ENCODE measurements at places on chromosomes 12 and 14. TPM values are rescaled to one million over a fixed set of nuclear protein-coding genes. Genes with fewer than 3 reads are reported as not detected.

The LTBR gene
- 33.3 TPM for polyA plus RNA-seq

DNA sequence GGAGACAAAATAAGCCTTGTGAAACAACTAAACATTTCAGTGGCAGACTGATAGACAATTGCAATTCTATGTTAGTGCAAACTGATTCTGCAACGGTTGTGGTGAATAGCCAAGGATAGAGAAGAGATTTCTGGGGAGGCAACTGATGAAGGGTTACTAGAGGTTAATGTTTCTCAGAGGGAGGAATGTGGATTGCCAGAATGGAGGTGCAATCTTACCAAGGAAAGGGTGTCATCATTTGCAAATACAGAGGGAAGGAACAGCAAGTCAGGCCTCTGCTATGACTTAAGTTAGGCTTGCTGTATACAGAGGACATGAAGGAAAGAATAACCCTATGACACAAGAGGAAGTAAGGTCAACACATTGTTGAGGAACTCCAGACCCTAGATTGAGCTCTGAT is 35.8 kb downstream of the CCDC175 start:
- no peak for DNase-seq

DNA sequence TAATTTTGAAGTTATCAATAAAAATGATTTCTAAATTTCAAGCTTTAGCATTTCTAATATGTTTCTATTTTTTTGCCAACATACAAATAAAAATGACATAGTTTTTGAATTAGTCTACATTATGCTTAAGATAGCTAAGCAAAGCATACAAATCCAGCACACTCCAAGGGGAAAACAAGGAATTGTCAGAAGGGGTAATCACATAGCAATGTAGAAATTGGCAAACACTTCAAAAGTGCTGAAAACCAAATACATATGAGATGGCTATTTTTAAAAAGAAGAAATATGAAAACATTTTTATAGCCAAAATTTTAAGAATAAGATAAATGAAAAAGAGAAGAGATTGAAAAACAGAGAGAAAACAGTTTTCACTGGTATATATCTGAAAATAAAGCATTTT is 308.0 kb downstream of the SLC6A15 start:
- DNase-seq, result peak; percentile 57

DNA sequence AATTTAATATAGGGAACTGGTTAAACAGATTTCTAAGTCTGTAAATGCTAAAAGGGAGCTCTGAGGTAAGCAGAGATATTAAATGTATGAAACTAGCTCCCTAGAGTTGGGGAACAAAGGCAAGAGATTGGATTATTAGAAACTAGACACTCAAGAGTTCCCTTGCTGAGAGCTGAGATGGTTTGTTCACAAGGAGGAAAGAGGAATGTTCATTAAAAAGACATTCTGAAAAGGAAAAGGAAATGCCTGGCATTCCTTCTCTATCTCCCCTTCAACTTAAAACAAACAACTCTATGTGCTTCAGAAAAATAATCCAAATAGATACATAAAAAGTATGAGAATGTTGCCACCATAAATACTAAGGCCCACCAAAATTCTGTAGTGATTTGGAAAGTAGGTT is 73.7 kb downstream of the GALNT4 start:
- peak; percentile 48 for DNase-seq

- DNase-seq, result no peak
Observed at GRCh38 chr12:42698213-42698612, 108.7 kb upstream of the PRICKLE1 start.

The KCNJ8 gene
- polyA plus RNA-seq, result 26.0 TPM

The METTL25 gene
- polyA plus RNA-seq, result 11.8 TPM

DNA sequence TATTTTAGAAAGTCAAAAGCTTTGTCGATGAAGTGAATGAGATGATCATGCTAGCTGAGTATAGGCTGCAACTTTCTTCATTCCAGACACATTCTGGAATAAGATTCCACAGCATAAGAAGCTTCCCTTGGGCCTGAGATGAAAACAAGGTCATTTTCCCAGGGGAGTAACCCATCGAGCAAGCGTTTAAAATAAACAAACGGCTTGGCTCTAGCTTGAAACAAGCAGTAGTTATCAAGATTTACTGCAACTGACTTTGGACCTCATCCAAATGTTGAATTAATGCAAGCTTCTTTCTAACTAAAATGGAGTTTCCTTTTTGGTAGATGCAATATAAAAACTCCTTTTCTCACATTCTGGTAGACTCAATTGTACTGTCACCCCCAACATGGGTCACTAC is 23.0 kb downstream of the KCNJ8 start:
- DNase-seq, result peak; percentile 62

DNA sequence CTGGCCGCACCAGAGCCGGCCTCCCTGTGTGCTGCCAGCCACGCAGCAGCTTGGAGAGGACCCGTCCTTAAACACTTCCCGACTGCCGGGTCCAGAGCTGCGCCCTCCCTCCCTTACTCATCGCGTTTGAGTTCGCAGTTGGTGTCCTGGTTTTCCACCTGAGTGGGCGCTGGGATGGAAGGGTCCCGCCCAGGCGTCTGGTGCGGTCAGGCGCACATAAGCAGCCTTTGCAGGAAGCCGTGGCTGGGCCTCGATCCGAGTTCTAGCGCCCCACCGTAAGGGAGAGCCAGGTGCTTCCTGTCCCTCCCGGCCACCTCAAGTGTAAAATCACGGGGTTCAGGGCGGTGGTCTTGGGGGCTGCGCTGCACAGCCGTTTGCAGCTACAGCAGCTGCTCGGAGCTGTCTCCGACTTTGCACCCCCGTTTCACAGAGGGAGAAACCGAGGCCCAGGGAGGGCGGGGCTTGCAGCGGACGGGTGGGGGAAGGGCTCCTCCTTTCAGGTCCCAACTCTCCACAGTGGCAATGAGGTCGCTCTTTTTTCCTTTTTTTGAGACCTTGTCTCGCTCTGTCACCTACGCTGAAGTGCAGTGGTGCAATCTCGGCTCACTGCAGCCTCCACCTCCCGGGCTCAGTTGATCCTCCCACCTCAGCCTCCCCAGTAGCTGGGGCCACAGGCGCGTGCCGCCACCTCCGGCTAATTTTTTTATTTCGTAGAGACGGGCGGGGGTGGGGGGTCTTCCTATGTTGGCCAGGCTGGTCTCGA is 51.3 kb downstream of the LRCOL1 start:
- DNase-seq, result no peak

The PRH2 gene
- not detected for polyA plus RNA-seq

The KIF5A gene
- polyA plus RNA-seq, result 0.12 TPM

The GLIPR1 gene
- polyA plus RNA-seq, result 10.7 TPM

DNA sequence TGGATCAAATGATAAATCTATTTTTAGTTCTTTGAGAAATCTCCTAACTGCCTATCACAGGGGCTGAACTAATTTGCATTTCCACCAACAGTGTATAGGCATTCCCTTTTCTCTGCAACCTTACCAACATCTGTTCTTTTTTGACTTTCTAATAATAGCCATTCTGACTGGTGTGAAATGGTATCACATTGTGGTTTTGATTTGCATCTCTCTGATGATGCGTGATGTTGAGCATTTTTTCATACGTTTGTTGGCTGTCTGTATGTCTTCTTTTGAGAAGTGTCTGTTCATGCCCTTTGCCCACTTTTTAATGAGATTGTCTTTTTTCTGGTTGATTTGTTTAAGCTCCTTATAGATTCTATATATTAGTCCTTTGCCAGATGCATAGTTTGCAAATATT is 67.1 kb downstream of the IFNG-AS1 start:
- DNase-seq, result no peak

DNA sequence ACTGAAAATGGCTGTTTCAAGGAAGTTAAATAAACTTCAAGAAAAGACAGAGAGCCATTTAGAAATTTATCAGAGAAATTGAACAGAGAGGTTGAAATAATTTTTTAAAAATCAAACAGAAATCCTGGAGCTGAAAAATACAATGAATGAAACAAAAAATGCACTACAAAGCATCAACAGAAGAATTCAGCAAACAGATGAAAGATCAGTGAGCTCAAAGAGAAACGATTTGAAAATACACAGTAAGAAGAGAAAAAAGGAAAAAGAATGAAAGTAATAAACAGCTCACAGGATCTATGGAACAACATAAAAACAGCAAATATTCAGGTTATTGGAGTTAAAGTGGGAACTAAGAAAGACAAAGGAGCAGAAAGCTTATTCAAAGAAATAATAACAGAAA is 26.2 kb downstream of the COX16 start:
- no peak for DNase-seq
